ENCODE measurements at places on chromosomes 2 and 18. TPM values are rescaled to one million over a fixed set of nuclear protein-coding genes. Genes with fewer than 3 reads are reported as not detected.

Gene COLEC12
- not detected for total RNA-seq

GRCh38 chr2:82023710-82024109 is 1719.2 kb upstream of the LRRTM1 start:
- no peak overlapping the region for H3K4me3 ChIP-seq
- H3K36me3 ChIP-seq: no peaks in the 10 kb centered on the region
- no peaks in the 10 kb centered on the region for H3K27me3 ChIP-seq
- H3K27ac ChIP-seq: no peak overlapping the region

- H3K27ac ChIP-seq: peak overlapping the region; percentile 32
- no peaks in the 10 kb centered on the region for H3K27me3 ChIP-seq
- no peak overlapping the region for H3K4me3 ChIP-seq
- peak; percentile 21 for DNase-seq
- peaks cover 43% of the 10 kb centered on the region for H3K4me1 ChIP-seq
- no peaks in the 10 kb centered on the region for H3K36me3 ChIP-seq
Observed at GRCh38 chr2:16958266-16958665, 292.6 kb upstream of the CYRIA start.

Gene IL1B
- total RNA-seq: 0.20 TPM

Gene MFF
- 70.4 TPM for total RNA-seq

GRCh38 chr2:16638946-16639345 is 26.7 kb downstream of the CYRIA start:
- no peak for DNase-seq
- H3K27me3 ChIP-seq: no peaks in the 10 kb centered on the region
- H3K4me3 ChIP-seq: no peak overlapping the region

Gene TPRKB
- 24.3 TPM for total RNA-seq

Gene CCDC74B
- 1.4 TPM for total RNA-seq

DNA sequence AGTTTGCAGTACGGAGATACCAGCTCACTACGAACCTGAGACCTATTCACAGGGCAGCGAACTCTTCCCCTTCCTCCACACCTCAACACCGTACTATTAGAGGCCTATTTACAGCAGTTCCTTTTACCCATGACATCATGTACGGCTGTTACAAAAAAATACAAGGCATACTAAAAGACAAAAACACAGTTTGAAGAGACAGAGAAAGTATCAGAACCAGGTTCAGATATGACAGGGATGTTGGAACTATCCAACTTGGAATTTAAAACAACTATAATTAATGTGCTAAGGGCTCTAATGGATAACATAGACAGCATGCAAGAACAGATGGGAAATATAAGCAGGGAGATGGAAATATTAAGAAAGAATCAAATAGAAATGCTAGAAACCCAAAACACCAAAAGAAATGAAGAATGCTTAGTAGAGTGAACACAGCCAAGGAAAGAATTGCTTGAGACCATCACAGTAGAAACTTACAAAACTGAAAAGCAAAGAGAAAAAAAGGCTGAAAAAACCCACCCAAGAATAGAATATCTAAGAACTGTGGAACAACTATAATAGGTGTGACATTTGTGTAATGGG is 99.2 kb upstream of the ZNF521 start:
- H3K4me1 ChIP-seq: no peaks in the 10 kb centered on the region
- H3K36me3 ChIP-seq: no peaks in the 10 kb centered on the region
- H3K27ac ChIP-seq: no peak overlapping the region
- no peak for DNase-seq
- H3K27me3 ChIP-seq: no peaks in the 10 kb centered on the region

Gene ITPRIPL1
- 4.8 TPM for total RNA-seq

Measured in B cell (primary cell).